ENCODE measurements at places on chromosomes 2 and 18.

- DNase-seq, result no peak
These were observed 491.1 kb downstream of the NR4A2 start for GRCh38 chr2:155841442-155841841.

GRCh38 chr2:72996117-72996502, 75.4 kb downstream of the SFXN5 start:
- DNase-seq, result no peak

DNA sequence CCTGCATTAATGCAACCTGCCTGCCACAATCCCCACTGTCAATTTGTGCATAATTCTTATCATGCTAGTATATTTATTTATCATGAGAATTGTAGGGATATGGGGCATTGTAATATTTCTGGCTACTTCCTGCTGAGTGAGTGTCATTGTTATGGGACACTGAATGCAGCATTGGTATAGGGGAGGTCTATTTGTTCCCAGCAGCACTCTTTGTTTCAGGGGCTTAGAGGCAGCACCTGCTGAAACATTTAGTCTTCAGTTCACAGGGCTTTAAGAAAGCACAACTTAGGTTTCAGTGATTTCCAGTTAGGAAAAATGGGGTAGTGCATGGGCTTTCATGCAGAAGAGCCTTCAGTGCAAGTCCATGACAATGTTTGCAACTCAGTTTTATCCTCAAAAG, 23.6 kb downstream of the SULT1C3 start:
- DNase-seq, result no peak

DNA sequence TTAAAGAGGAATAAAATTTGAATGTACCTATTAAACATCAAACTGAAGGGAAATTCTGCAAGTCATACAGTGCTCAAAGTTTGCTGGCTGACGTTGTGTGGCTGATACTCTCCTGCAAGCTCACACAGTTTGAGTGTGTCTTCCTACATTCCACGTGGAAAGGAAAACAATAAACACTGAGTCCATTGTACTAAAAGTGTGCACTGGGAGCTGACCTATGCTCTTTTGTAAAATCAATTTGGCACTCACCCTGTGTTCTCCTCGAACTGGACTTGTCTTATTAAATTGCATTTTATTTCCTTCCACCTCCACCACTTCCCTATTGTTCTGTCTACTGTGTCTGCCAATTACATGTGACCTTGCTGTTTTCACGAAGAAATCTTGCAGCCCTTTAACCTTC, 458.0 kb downstream of the CPS1 start:
- DNase-seq, result peak; percentile 8

DNA sequence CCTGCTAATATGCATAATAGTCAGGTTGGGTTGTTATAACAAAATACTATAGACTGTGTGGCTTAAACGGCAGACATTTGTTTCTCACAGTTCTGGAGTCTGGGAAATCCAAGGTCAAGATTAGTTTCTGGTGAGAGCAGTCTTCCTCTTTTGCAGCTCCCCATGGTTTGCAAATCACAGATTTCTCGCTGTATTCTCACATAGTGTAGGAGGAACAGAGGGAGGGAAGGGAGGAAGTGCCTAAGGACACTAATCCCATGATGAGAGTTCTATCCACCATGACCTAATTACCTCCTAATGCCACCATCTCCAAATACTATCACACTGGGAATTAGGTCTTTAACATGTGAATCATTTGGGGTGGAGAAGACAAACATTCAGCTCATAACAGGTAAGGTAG, 20.1 kb upstream of the PTH2R start:
- no peak for DNase-seq

DNA sequence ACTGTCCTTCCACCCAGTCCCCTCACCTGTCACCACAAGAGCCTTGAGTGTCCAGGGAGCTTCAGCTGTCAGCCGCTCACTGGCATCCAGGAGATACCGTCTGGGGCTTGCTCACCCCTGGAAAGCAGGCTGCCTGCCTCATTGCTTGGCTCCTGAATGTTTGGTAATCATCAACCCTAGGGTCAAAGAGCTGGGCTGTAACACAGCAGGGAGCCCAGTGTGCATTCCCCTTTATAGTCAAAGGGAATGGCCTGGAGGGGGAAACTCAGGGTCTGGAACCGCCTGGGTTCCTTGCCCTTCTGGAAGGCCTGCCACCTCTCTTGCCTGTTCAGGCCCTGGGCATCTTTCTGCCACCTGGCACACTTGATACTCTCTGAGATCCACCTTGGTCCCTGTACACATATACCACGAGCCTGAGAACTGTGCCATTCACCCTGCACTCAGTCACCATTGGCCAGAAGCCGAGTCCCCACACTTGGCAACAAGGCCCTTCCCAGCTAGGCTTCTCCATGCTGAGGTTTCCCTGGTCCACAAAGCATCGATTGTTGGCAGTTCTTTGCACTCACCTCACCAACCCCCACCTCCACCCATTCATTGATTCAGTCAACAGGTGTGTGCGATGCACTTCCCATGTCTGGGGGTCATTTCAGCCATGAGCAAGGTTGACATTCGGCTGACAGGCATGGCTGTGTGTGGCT, 35.0 kb downstream of the TPRKB start:
- DNase-seq, result no peak

DNA sequence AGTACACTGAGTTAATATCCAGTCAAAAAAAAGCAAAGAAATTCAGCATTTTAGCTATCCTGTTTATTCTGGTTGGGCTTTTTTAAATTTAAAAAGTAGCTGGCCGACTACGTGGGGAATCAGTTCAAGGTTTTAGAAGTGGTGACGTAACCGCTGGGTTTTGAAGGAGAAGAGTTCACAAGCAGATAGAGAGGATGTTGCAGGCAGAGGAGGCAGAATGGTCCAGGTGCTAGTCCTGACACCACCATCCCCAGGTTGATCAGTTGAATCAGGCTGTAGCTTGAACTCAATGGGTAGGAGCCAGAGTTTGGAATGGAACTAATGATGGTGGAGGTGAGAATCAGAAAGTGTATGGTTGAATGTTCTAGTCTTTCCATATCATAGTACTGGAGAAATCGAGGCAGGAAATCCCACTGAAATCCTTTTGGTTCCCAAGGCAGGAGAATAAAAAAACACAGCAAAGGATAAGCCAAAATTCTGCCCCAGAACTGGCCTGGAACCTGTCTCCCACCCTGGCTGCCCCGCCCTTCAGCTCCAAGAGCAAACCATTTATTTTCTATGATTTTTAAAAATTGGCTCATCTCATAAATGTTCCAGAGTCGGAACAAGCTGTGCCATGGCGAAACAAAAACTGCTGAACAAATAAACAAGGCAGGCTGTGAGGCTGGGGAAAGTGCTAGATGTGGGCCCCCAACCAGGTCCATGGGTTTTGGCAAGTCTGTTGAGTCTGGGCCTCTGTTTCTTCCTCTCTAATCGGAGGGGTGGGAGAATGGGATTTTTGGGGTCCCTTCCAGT, 44.0 kb downstream of the SLC4A1AP start:
- DNase-seq, result no peak

DNA sequence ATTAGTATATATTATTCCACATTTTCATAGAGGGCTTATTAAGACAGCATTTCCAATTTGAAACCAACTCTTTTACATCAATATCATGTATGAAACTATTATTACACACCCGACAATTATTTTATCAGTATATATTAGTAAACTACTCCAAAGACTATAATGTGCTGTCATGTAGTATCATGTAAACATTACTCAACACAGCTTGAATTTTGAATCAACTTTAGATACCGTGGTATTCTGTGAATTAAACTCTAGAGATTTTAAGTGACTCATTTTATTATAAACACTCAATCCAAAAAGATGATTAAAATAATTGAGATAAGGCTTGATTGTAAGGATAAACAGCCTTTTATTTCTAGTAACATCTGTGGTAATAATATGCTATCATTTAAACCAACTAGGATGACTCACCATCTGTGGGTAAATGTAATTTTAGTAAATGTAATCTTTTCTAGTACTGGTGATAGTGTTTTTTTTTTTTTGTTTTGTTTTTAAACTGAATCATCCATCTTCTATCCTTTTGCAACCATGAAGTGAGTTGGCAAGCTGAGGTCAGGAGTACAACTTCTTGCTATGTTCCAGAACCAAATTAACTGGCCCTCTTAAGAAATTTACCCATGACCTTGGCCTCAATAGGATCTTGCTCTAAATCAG, 144.3 kb upstream of the SMAD7 start:
- no peak for DNase-seq

DNA sequence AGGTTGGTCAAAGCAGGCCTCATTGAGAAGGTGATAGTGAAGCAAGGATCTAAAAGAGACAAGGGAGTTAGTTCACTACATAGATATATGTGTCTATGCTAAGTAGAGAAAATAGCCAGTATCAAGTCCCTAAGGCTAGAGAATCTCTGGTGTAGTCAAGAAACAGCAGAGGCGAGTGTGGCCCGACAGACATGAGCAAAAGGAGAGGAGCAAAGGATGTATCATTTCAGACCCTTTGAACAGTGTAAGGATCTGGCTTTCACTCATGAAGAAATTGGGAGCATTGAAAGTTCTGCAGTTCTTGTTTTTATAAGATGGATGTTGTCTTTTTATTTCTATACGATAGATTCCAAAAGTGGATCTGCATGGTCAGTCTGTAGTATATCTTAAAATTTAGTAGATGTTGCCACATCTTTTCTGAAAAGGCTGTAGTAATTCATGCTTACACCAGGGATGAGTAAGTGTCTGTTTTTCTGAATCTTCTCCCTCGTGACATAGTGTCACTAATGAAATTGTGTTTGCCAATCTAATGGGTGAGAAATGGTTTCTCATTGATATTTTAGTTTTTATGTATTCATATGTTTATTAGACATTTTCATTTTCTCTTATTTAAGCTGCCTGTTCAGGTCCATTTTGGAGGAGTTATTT, 18.8 kb downstream of the SP100 start:
- DNase-seq, result no peak

DNA sequence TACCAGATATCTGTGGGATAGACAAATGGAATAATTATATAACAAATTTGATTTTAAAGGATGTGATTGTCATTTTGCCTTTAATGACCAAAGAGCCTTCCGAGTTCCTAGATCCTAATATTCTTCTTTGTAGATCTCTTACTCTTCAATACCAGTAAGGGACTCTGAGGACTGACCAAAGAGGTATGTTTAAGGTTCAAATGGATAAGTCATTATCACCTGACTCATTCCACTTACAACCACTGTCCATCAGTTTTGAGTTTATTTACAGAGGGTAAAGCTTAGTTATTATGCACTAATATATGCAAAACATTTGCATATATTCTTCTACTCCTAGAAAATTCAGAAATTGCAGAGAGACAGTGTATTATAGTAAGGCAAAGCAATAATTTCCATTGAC, 62.7 kb downstream of the CCDC148 start:
- DNase-seq, result no peak

GRCh38 chr2:26542676-26543505, 65.0 kb upstream of the OTOF start:
- no peak for DNase-seq

GRCh38 chr2:181308766-181309515, 148.2 kb upstream of the ITGA4 start:
- DNase-seq, result no peak

DNA sequence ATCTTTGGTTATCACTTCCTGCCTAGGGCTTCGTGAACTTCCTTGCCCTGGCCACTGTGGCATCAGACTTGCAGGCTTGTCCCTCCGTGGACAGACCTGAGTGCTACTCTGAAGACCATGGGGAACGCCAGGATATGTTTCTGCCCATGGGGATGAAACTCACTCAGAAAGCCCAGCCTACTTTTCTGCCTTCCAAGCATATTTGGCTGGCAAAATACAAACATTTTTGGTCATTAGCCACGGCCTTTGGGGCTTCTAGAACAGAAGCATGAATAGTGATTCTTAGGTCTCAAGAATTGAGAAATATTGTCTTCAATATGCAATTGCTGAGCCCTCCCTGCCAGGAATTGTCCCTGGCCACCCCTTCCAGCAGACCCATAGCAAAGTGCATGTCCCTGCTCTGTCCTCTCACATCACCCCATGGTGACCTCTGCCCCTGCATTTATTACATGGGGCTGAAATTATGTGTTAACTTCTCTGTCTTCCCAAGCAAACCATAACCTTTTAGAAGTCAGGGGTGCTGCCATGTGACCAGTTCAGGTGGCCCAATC, 152.4 kb downstream of the OSR1 start:
- DNase-seq, result no peak

- DNase-seq, result peak; percentile 55
These were observed 83.6 kb upstream of the OTX1 start for GRCh38 chr2:62966991-62967390.

Data from eye (tissue), 1 donor.